Smooth muscle cell of trachea (primary cell): ENCODE measurements at places on chromosomes 7 and 10. TPM values are rescaled to one million over a fixed set of nuclear protein-coding genes. Genes with fewer than 3 reads are reported as not detected.

ADIRF gene
- total RNA-seq, result 159 and 195 TPM in 2 replicates

HOXA2 gene
- 1.3 and 2.6 TPM in 2 replicates for total RNA-seq

DPYSL4 gene
- 1.3 and 4.2 TPM in 2 replicates for total RNA-seq

NXPH1 gene
- not detected in 2 replicates for total RNA-seq

RAPGEF5 gene
- 1.3 and 1.6 TPM in 2 replicates for total RNA-seq

PIP gene
- not detected in 2 replicates for total RNA-seq
